ENCODE measurements at places on chromosomes 6 and 20.

- peaks cover 36% of the 10 kb centered on the region for H3K36me3 ChIP-seq
- no peak overlapping the region for H3K4me3 ChIP-seq
- peaks cover 29% of the 10 kb centered on the region for H3K4me1 ChIP-seq
- peak overlapping the region; percentile 22 for H3K27ac ChIP-seq
Observed at GRCh38 chr6:158660333-158660754, 10.5 kb downstream of the SYTL3 start.

- H3K36me3 ChIP-seq, result peaks cover 4% of the 10 kb centered on the region
- peaks cover 11% of the 10 kb centered on the region for H3K4me1 ChIP-seq
- H3K27ac ChIP-seq, result no peak overlapping the region
- no peak for DNase-seq
- no peak overlapping the region for H3K4me3 ChIP-seq
- H3K27me3 ChIP-seq, result peaks cover 27% of the 10 kb centered on the region
Observed at GRCh38 chr6:87909849-87910248, 137.8 kb upstream of the SPACA1 start.

GRCh38 chr6:136921381-136921935 is 643 bp upstream of the SLC35D3 start:
- peaks cover 6% of the 10 kb centered on the region for H3K36me3 ChIP-seq
- peak overlapping the region; percentile 82 for H3K4me3 ChIP-seq
- no peak overlapping the region for H3K27ac ChIP-seq
- peaks cover 32% of the 10 kb centered on the region for H3K4me1 ChIP-seq

GRCh38 chr6:168692193-168692914 is 251.4 kb downstream of the SMOC2 start:
- H3K4me1 ChIP-seq, result no peaks in the 10 kb centered on the region
- H3K36me3 ChIP-seq, result no peaks in the 10 kb centered on the region
- DNase-seq, result no peak
- no peak overlapping the region for H3K4me3 ChIP-seq
- H3K27ac ChIP-seq, result no peak overlapping the region

DNA sequence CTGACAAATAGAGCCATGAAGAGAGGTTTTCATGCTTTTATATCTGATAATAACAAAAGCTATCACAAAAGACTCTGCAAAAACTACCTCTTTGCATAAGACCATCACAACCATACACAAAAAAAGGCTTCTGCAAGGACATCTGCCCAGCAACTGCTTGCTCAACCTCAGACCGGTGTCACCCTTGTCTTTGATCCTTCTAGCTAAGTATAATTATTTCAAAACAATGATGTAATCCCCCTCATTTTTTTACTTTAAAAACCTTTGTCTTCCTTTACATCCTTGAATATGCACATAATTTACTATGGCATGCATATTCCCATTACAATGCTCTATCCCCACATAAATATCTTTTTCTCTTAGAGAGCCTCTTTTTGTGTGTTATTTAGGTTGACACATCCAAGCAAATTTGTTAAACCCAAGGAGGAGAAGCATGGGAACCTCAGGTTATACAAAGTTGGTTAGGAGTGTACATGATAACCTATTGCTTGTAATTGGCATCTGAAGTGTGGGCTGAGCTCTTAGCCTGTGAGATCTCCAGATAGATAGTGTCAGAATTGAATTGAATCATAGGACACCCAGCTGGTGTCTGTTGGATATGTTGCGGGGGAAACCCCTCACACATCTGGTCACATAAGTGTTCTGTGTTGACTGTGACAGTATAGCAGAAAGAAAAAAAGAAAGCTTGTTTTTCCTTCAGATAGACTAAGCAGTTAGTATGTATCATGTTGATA is 20.7 kb upstream of the CGA start:
- H3K4me3 ChIP-seq, result no peak overlapping the region
- no peaks in the 10 kb centered on the region for H3K4me1 ChIP-seq
- H3K27ac ChIP-seq, result no peak overlapping the region
- no peaks in the 10 kb centered on the region for H3K36me3 ChIP-seq
- peaks cover 9% of the 10 kb centered on the region for H3K27me3 ChIP-seq
- no peak for DNase-seq

GRCh38 chr20:17504898-17505635 is 26.1 kb downstream of the BFSP1 start:
- H3K27me3 ChIP-seq, result peaks cover 6% of the 10 kb centered on the region
- peak; percentile 30 for DNase-seq
- peaks cover 3% of the 10 kb centered on the region for H3K36me3 ChIP-seq
- peak overlapping the region; percentile 71 for H3K27ac ChIP-seq

- H3K36me3 ChIP-seq, result peaks cover 7% of the 10 kb centered on the region
- peaks cover 12% of the 10 kb centered on the region for H3K4me1 ChIP-seq
- no peak for DNase-seq
- H3K27ac ChIP-seq, result peak overlapping the region; percentile 8
Observed at GRCh38 chr6:12138936-12139335, 126.8 kb downstream of the HIVEP1 start.

DNA sequence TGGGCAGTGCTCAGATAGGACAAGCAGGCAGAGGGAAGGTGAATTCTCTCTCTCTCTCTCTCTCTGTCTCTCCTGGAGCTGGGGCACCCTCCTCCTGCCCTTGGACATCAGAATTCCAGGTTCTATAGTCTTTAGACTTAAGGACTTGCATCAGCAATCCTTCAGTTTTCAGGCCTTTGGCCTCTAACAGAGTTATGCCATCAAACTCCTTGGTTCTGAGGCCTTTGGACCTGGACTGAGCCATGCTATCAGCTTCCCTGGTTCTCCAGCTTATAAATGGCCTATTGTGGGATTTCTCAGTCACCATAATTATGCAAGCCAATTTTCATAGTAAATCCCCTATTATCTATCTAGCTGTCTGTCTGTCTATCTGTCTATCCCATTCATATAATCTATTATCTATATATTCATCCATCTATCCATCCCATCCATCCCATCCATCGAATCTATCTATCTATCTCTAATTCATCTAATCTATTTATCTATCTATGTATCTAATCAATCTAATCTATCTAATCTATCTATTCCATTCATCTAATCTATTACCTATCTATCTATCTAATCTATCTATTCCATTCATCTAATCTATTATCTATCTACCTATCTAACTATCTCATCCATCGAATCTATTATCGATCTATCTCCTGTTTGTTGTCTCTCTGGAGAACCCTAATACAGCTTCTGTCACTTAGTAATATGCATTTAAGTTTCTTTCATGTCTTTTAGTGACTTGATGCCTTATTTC is 48.2 kb upstream of the HIVEP1 start:
- H3K27me3 ChIP-seq, result no peaks in the 10 kb centered on the region
- no peak for DNase-seq
- no peaks in the 10 kb centered on the region for H3K4me1 ChIP-seq
- no peak overlapping the region for H3K4me3 ChIP-seq
- H3K36me3 ChIP-seq, result peaks cover 1% of the 10 kb centered on the region
- H3K27ac ChIP-seq, result no peak overlapping the region

DNA sequence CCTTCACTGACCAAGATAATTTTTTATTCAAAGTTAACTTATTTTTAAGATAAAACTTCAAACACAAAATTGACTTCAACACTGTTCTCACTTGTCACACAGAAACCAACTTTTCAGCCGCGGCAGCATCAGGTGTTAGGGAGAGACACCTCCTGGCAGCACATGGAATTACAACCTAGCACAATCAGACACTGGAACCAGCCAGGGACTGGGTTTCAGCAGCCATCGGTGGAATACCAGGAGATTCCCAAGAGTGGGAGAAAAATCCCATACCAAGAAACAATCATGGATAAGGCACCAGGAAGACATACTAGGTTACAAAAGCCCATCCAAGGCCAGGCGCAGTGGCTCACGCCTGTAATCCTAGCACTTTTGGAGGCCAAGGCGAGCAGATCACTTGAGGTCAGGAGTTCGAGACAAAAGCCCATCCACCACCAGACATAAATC is 70.0 kb downstream of the SNX5 start:
- H3K36me3 ChIP-seq, result no peaks in the 10 kb centered on the region
- H3K4me3 ChIP-seq, result no peak overlapping the region
- H3K27me3 ChIP-seq, result peaks cover 29% of the 10 kb centered on the region
- peak; percentile 49 for DNase-seq
- H3K27ac ChIP-seq, result no peak overlapping the region
- H3K4me1 ChIP-seq, result peaks cover 8% of the 10 kb centered on the region

GRCh38 chr6:144152334-144152900 is 2.1 kb downstream of the STX11 start:
- peaks cover 19% of the 10 kb centered on the region for H3K36me3 ChIP-seq
- H3K27me3 ChIP-seq, result no peaks in the 10 kb centered on the region
- peaks cover 64% of the 10 kb centered on the region for H3K4me1 ChIP-seq
- peak overlapping the region; percentile 95 for H3K27ac ChIP-seq

GRCh38 chr20:40582531-40582930 is 106.5 kb downstream of the MAFB start:
- no peak overlapping the region for H3K27ac ChIP-seq
- H3K36me3 ChIP-seq, result no peaks in the 10 kb centered on the region
- H3K4me1 ChIP-seq, result no peaks in the 10 kb centered on the region

DNA sequence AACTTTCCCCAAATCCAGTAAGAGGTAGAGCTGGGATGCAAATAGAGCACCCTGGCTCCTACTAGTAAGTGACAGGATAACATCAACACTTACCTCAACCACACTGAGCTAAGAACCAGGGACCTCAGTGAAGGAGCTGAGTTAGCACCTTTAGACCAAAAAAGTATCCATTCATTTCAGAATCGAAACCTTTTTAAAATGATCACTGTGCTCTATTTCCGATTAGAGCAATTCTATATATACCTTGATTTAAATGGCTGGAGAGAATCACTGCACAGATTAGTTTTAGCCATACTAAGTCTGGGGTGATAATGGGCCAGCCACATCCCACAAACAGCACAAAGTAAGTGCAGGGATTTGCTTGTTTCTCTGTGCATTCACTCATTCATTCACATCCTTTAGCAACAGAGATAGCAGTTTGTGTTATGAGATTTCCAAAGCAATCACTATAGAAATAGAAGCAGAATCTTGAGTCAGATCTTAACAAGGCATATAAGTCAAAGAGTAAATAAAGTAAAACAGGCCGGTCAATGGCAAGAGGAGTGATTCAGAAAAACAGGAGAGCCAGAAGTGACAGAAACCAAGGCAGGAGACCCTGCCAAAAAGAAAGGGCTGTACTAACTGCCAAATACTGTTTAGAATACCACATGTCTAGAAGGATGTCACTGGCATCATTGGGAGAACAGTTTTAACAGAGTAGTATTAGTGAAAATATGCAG is 136.3 kb downstream of the KIF13A start:
- no peaks in the 10 kb centered on the region for H3K4me1 ChIP-seq
- no peak for DNase-seq
- H3K27me3 ChIP-seq, result peaks cover 44% of the 10 kb centered on the region
- no peak overlapping the region for H3K27ac ChIP-seq
- no peaks in the 10 kb centered on the region for H3K36me3 ChIP-seq
- no peak overlapping the region for H3K4me3 ChIP-seq

GRCh38 chr6:119541132-119541905 is 191.8 kb upstream of the MAN1A1 start:
- H3K27me3 ChIP-seq, result no peaks in the 10 kb centered on the region
- H3K36me3 ChIP-seq, result no peaks in the 10 kb centered on the region
- H3K27ac ChIP-seq, result no peak overlapping the region

DNA sequence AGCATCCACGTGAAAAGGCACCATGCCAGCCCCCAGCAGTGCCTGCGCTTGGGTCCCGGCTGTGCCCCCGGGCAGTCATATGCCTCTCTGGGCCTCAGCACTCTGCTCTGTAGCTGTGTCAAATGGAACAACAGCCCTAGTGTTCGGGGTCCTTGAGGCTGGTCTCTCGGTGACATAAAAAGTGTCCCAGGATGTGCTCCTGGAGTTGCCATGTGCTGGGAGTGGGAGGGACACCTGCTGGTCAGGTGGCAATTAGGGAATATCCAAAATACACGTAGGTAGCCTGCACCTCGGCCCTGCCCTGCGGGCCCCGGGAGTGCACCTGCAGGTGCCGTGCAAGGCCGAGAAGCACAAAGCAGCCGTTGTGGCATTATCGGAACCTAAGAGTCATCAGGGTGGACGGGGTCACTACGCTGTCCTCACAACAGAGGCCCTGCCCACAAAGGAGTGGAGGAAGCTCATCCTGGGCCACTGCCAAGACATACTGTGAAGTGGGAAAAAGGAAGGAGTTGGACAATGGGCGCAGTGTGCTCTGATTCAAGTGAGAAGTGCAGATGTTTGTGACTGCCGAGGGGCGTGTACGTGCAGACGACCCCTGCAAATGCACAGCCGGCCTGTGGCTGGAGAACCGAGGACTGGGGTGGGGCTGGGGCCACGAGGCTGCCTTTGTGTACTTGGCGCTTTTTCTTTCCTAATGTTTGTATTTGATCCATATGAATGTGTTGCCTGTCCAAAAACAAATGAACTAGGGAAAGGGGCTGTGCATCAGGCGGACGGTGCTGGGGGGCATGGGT is 24.6 kb downstream of the SLCO4A1 start:
- no peaks in the 10 kb centered on the region for H3K4me1 ChIP-seq
- no peak overlapping the region for H3K27ac ChIP-seq
- H3K27me3 ChIP-seq, result no peaks in the 10 kb centered on the region
- H3K4me3 ChIP-seq, result no peak overlapping the region
- DNase-seq, result no peak

- peaks cover 22% of the 10 kb centered on the region for H3K36me3 ChIP-seq
- H3K4me3 ChIP-seq, result no peak overlapping the region
- H3K27me3 ChIP-seq, result no peaks in the 10 kb centered on the region
- DNase-seq, result no peak
Observed at GRCh38 chr6:84197708-84198107, 29.7 kb downstream of the CEP162 start.

All from central memory CD8-positive, alpha-beta T cell (primary cell).